ENCODE measurements at places on chromosomes 1 and 21.
A peak's percentile ranks its signal among the peaks of the same experiment; 100 is the strongest.

- no peak for DNase-seq
Measured at GRCh38 chr1:217642455-217642854, 11.3 kb downstream of the SPATA17 start.

GRCh38 chr1:61605607-61606321 lies 119.2 kb downstream of the TM2D1 start:
- no peak for DNase-seq

DNA sequence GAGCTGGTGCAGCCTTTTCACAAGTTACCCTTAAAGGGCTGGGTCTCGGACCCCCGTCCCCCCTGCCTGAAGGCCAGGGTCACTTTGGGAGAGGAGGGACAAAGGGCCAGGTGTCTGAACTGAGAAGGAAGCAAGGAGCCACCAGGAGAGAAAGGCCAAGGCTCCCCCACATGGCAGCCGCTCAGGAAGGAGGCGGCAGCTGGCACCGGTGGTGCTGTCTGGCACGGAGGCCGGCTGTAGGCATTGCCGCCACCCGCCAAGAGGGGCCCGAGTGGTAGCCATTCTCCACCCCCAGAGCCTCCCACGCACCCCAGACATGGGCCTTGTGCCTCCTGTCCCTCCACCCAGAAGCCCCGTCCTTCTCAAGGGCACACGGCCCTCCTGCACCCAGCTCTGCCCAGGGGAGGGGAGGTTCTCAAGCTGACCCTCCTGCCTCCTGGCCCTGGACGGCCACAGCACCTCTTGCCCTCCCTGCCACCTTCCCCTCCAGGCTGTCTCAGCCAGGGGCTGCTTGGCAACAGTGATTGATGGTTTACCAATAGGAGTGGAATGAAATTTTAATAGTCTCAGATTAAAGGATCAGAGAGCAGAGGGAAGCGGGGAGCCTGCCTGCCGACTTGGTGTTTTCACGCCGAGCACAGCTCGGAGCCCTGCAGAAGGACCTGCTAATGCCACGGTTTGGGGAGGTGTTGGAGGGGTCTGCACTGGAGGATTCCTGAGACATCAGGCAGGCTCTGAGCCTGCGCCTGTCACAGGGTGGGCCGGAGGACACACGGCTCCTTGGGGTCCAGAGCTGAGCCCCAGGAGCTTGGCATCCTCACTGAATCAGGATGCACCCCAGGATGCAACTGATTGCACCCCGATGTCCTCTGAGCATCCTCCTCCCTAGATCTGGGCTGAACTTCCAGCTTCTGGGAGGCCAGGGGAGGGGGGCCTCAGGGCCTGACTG lies 211.9 kb upstream of the VAMP3 start:
- DNase-seq = no peak

GRCh38 chr1:38055965-38056364 lies 9.4 kb upstream of the POU3F1 start:
- no peak for DNase-seq

DNA sequence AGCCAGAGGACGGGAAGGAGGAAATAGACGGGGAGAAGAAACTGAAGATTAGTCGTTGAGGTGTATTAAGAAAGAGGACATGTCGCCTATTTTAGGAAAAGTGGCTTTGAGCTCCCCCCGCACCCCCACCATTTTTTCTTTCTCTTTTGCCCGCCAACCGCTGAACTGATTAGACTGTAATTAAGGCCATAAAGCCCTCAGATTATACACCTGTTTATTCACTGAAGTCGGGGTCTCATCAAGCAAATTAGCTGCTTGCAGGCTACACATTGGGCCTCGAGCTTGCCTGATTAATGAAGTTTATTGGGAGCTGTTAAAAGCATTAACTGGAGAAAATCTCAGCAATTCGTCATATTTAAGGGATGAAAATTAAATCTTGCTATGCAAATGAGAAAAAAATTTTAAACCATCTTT lies 119.4 kb upstream of the RRP15 start:
- no peak for DNase-seq

DNA sequence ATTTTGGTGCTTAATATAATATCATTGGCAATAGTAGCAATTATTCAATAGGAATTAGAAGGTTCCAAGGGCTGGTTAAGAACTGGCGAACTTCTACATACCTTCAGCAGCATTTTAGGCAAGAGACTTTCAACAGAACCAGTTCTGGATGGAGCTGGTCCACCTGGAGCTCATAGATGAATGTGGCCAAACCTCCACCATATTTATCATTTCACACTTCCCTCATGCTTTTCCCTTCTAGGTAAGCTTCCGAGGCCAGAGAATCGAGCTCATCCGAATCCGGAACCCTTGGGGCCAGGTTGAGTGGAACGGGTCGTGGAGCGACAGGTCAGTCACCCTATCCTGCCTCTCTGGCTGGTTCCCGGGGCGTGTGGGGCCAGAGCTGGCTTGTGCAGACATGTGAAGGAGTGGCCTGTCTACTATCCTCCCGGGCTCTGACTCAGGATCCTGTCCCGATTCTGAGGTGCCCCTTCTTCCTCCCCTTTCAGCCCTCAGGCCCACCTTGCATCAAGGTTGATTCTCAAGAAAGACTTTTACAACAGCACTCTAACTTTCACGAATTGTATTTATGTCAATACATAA lies 24.7 kb downstream of the CAPN9 start:
- no peak for DNase-seq

DNA sequence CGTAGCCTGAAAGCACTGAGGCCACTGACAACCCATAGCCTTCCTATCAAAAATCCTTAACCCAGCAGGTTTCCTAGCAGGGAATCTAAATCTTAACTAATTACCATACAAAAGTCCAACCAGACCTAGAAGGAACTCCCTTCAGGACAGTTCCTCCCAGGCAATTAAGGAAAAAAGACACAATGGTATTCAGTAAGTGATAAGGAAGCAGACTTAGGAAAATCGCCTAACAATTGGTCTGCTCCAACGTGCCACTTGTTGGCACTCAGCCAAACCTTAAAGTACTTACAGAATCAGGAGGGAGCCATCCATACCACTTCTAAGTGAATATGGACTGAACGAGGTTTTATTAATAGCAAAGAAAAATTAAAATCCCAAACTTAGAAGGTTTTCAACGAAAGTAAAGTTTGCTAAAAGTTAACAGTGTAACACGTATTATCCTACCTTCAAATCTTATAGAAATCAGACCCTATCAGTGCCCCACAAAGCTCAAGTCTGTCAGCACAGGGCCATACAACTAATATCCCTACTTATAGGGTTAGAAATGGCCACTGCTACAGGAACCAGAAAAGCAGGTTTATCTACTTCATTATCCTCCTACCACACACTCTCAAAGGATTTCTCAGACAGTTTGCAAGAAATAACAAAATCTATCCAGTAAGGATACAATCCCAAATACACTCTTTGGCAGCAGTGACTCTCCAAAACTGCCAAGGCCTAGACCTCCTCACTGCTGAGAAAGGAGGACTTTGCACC lies 29.0 kb downstream of the SPATA6 start:
- no peak for DNase-seq

DNA sequence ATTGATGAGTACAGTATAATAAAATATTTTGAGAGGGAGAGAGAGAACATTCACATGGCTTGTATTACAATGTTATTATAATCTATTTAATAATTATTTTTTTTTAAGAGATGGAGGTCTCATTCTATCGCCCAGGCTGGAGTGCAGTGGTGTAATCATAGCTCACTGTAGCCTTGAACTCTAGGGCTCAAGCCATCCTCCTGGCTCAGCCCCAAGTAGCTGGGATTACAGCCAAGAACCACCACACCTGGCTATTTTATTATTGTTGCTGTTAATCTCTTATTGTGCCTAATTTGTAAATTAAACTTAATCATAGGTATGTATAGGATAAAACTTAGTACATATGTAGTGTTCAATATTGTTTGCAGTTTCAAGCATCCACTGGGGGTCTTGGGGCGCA lies 57.8 kb downstream of the HS2ST1 start:
- DNase-seq = no peak

DNA sequence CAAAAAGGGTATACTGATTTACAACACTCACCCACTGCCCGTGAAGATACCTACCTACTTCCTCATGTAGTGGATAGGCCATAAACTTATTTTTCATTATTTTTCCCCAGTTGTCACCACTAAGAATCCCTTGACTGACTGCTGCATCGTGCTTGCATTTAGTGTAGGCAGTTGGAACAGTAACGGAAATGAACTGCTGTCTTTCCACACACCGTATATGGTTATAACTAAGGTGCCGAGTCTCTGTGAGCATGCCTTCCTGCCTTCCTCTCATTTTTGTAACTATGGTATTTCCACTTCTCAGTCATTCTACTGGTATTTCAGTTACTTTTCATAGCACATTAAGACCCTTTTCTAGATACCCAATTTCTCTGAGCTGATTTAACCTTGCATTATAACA lies 36.4 kb downstream of the SLC35F3 start:
- DNase-seq = no peak

- no peak for DNase-seq
Measured at GRCh38 chr1:241443561-241443960, 76.0 kb downstream of the FH start.

GRCh38 chr1:29385966-29386365 lies 149.6 kb downstream of the PTPRU start:
- DNase-seq = no peak

DNA sequence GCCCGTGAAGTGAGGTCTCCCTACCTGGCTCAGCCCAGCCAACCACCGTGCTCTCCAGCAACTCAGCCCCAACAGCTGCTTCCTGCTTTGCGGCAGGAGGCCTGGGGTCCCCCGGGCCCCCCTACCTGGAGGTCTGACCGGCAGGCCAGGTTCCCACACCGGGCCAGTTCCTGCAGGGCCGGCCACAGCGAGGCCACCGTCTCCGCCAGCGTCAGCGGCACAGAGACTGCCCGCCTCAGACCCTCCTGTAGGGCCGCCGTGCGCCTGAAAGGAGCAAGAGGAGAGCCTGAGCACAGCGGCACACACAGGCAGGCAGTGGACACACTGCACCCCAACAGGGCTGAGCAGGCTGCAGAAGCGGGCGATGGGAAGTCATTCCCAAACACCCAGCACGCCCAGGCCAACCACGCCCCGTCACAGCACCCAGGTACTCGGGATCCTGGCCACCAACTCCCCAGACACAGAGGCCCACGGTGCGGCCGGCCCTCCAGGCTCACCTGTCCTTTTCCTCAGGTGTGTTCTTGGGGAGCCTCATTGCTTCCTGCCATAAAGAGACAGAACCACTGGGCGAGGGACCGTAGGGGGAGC lies 16.9 kb downstream of the FTCD start:
- no peak for DNase-seq

DNA sequence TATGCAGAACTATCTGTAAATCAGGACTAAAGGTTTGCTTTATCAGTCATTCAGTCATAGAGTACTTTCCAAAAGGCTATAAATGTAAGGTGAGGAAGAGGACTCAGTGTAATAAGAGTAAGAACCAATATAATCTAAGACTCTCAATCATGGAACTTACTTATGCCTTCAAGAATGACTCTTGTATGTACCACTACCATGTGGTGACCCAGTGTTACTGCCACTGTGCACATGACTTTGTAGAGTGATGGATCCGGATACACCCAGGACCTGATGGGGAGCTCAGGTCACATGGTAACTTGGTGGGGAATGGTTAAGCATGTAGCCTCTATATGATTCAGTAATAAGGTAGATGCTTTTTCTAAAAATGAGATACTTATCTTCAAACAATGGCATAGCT lies 2099.8 kb downstream of the MRPL39 start:
- DNase-seq = no peak

GRCh38 chr1:227073786-227074185 lies 133.7 kb downstream of the COQ8A start:
- DNase-seq = no peak

- DNase-seq = no peak
Measured at GRCh38 chr1:159775716-159776115, 5.0 kb upstream of the DUSP23 start.

GRCh38 chr1:207097871-207098324 lies 6.1 kb upstream of the C4BPA start:
- DNase-seq = no peak

DNA sequence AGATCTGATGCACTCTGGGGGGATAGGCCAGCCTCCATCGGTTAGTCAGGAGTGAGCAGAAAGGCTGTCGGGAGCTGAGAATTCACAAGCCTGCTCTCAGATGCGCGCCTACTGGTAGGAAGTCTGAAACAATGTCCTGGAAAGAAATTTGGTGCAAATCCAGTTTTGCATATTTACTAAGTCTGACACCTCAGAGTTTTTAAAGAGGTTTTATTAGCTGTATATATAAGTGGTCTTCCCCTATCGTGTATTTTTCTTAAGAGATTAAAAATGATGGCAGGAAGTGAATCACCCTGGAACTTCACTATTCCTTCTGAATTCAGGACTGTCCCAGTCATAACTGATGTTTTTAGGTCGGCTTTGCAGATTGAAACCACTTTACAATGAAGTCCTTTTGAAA lies 99.8 kb upstream of the C1orf105 start:
- no peak for DNase-seq

DNA sequence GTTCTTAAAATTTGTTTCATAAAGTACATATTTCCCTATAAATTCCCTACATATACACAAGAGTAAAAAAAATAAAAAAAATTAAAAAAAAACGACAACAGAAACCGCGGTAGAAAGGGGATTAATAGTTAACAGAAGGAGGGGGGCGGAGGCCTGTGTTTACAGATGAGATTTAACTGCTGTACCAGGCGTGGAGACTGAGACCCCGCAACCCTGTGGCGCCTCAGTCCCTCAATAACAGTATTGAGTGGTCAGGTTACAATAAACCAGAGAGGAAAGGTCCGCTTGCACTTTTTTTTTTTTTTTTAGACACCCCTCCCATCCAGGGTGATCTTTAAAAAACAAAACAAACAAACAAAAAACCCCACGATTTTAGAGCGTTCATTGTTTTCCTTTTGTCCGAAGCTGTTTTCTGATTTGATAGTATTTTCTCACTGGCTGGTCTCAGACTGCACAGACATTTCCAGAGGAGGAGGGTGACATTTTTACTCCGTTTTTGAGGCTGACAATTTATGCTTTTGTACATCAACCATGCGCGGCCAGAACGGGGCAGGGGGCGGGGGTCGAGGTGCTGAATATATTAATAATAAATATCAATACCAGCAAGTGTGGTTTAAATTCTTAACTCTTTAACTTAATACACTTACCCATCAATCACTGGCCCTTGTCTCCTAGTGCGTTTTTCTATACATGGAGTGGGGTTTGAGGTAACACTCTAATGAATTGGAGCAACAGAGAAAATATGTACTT lies 1223.9 kb downstream of the BRINP3 start:
- no peak for DNase-seq

DNA sequence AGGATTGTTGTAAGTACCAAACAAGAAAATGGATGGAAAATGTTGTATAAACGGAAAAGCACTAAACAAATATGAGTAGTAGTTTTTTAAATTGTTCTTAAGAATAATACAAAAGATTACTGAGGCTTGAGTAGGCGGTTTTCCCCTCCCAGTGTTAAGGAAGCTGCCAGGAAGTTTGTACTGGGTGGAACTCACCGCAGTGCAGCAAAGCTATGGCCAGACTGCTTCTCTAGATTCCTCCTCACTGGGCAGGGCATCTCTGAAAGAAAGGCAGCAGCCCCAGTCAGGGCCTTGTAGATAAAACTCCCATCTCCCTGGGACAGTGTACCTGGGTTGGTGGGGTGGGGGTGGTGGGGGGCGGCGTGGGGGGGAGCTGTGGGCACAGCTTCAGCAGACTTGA lies 58.7 kb downstream of the XCL2 start:
- DNase-seq = peak; percentile 30

Measured in inflammatory macrophage treated with lipopolysaccharide for 4 hours (primary cell).